ENCODE measurements at places on chromosomes 4 and X.

DNA sequence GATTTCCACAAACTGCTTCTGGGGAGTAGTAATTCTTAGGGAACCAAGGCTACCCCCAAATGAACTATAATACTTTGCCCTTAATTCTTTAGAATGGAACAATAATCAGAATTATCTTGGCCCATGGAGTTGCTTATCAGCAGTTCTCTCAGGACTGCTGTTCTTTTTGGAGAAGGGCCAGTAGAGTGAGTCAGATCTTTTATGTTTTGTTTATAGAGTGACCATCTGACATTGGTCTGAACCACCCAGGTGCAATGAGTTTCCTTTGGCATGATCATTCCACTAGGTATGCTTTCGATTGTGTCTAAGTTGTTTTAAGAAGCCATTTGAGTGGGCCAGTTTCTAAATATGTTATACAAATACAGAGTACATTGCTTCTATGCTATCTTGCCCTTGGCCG lies 31.8 kb downstream of the PRRG1 start:
- H3K4me1 ChIP-seq, result peaks cover 4% of the 10 kb centered on the region
- no peak for DNase-seq
- no peaks in the 10 kb centered on the region for H3K36me3 ChIP-seq
- H3K4me3 ChIP-seq, result no peak overlapping the region
- no peak overlapping the region for H3K27ac ChIP-seq

GRCh38 chrX:47098338-47099094 lies 20.3 kb downstream of the RGN start:
- no peak overlapping the region for H3K4me3 ChIP-seq
- H3K4me1 ChIP-seq, result no peaks in the 10 kb centered on the region
- no peaks in the 10 kb centered on the region for H3K27me3 ChIP-seq
- H3K36me3 ChIP-seq, result peaks cover 7% of the 10 kb centered on the region
- DNase-seq, result no peak
- no peak overlapping the region for H3K27ac ChIP-seq

- peaks cover 16% of the 10 kb centered on the region for H3K27me3 ChIP-seq
- peaks cover 42% of the 10 kb centered on the region for H3K4me1 ChIP-seq
- H3K36me3 ChIP-seq, result peaks cover 4% of the 10 kb centered on the region
- peak; percentile 86 for DNase-seq
Measured at GRCh38 chr4:109302361-109303139, at the start of gene COL25A1. TSS of gene COL25A1 (minus strand) at chr4:109302658.

GRCh38 chr4:97653701-97654100 lies 489.6 kb downstream of the STPG2 start:
- no peak for DNase-seq
- H3K4me3 ChIP-seq, result no peak overlapping the region
- peak overlapping the region; percentile 2 for H3K27ac ChIP-seq
- H3K36me3 ChIP-seq, result no peaks in the 10 kb centered on the region
- H3K27me3 ChIP-seq, result no peaks in the 10 kb centered on the region

DNA sequence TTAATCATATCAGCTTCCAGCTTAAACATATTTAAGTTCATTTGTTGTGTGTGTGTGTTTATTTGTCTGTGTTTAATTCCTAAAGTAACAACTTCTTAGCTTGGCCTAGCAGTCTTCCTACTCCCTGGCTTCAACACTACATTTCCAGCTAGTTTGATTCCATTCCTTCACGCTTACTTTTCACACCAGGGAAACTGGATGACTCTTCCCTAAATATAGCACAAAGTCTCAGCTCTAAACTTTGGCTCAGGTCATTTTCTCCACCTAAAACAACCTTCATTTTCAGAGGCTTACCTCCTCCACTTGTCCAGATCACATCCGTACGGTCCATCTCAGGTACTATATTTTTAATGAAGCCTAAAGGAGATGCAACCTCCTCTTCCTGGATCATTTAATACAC lies 94.4 kb downstream of the KCTD8 start:
- no peaks in the 10 kb centered on the region for H3K4me1 ChIP-seq
- no peak overlapping the region for H3K27ac ChIP-seq
- H3K27me3 ChIP-seq, result no peaks in the 10 kb centered on the region
- H3K36me3 ChIP-seq, result no peaks in the 10 kb centered on the region

DNA sequence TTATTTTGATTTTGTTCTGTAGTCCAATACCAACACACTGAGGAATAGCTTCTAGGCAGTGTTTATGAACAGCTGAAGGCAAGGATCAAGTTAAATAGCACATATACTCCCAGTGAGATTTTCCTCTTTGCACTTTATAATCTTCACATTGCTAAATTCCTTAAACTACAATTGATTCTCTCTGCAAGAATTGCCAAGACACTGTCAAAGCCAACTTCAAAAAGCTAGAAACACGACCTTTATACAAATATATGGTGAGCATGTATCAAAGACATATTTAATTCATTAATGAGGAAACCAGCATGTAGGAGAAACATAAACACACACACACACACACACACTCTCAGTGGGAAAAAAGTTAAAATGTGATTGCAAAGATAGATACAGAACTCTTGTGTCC lies 86.4 kb upstream of the FAM9C start:
- peaks cover 17% of the 10 kb centered on the region for H3K4me1 ChIP-seq
- no peak overlapping the region for H3K4me3 ChIP-seq
- DNase-seq, result no peak
- no peaks in the 10 kb centered on the region for H3K27me3 ChIP-seq
- no peak overlapping the region for H3K27ac ChIP-seq

- no peak overlapping the region for H3K27ac ChIP-seq
- no peaks in the 10 kb centered on the region for H3K4me1 ChIP-seq
- DNase-seq, result no peak
- H3K4me3 ChIP-seq, result no peak overlapping the region
Measured at GRCh38 chrX:19075754-19076153, 46.5 kb downstream of the ADGRG2 start.

GRCh38 chr4:38319456-38320342 lies 344.3 kb upstream of the KLF3 start:
- H3K36me3 ChIP-seq, result no peaks in the 10 kb centered on the region
- H3K4me3 ChIP-seq, result peak overlapping the region; percentile 56
- H3K27ac ChIP-seq, result peak overlapping the region; percentile 98
- peak; percentile 97 for DNase-seq

DNA sequence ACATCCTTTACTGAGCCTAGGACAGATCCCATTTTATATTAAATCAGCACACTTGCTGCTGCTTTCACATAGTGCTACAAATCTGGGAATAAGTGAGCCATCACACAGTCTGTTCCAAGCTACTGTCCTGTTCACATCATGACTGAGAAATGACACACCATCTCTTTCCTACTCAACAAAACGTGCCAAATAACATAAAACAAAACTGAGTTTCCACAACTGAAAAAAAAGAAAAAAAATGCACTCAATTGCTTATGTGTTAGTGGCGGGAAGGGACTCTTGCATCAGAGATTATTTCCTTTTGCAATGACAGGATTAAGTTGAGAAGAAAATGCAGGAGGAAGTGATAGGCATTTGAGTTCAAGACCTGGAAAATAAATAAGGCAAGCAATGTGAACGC lies 109.0 kb downstream of the SHROOM4 start:
- DNase-seq, result no peak
- no peak overlapping the region for H3K4me3 ChIP-seq
- no peaks in the 10 kb centered on the region for H3K36me3 ChIP-seq
- H3K27ac ChIP-seq, result peak overlapping the region; percentile 65

- H3K4me1 ChIP-seq, result peaks cover 8% of the 10 kb centered on the region
- no peak overlapping the region for H3K4me3 ChIP-seq
- no peak for DNase-seq
- H3K36me3 ChIP-seq, result no peaks in the 10 kb centered on the region
- no peaks in the 10 kb centered on the region for H3K27me3 ChIP-seq
Measured at GRCh38 chr4:144902614-144903013, 195.4 kb downstream of the ANAPC10 start.

DNA sequence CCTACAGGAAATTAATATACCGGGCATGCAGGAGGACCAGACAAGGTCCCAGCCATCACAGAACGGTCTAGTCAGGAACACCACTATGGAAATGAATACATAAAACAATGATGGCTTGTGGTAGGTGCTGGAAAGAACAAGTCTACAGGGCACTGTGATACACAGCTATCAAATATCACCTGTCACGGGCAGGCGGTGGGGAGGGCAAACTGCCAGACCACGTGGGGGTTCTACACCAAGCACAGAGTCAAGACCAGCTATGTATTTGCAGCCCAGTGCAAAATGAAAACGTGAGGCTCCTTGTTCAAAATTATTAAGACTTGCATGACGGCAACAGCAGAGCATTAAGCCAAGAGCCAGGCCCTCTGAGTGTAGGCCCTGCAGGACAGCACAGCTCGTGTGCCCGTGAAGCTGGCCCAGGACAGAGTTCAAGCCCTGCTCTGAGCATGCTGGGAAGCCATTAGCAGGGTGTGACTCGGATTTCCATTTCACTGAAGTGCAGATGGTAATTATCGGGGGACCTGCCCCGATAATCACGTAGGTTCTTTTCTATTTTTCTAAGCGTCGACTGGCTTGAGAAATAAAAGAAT lies 83.6 kb downstream of the JAKMIP1 start:
- H3K4me1 ChIP-seq, result no peaks in the 10 kb centered on the region
- H3K27ac ChIP-seq, result no peak overlapping the region
- H3K36me3 ChIP-seq, result no peaks in the 10 kb centered on the region

- H3K36me3 ChIP-seq, result no peaks in the 10 kb centered on the region
- H3K4me3 ChIP-seq, result peak within 1 kb of the TSS; percentile 72
- peak within 1 kb of the TSS; percentile 51 for H3K27ac ChIP-seq
- H3K4me1 ChIP-seq, result peaks cover 38% of the 10 kb centered on the region
Measured at GRCh38 chrX:9464435-9465371, at the start of gene TBL1X. TSS of gene TBL1X (plus strand) at chrX:9465058. CDS start at chrX:9653587, 188,529 bp downstream.

DNA sequence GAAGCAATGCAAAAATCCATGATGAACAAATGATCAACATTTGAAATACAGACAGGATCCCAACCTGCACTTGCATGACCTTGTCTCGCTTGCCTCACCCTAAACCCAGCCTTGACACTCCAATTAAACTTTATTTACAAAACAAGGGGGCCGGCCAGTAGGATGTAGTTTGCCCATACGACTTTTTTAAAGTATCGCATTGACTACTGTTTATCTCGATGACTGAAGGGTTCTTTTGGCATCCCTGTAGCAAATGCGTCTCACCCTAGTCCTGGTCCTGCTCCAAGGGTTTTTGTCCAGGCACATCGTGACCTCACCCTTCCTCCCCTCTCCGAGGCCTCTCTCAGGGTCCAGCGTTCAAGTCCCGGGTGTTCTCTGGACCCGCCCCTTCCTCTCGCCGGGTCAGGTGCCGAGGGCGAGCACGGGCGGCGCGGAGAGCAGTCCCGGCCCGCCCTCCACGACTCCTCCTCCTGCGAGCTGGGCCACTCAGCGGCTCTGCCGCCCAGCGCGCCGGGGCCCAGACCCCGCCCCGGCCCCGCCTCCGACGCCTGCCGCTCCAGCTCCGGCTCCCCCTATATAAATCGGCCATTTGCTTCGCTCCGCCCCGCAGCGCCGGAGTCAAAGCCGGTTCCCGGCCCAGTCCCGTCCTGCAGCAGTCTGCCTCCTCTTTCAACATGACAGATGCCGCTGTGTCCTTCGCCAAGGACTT lies at the start of gene SLC25A5:
Gene SLC25A5 (plus strand): TSS at position 603 of the 709 bp plus-strand sequence. CDS start 72 bp downstream, at position 675.
- H3K27me3 ChIP-seq, result no peaks in the 10 kb centered on the region
- peak within 1 kb of the TSS; percentile 82 for H3K4me3 ChIP-seq
- H3K36me3 ChIP-seq, result peaks cover 5% of the 10 kb centered on the region
- peak within 1 kb of the TSS; percentile 85 for H3K27ac ChIP-seq
- DNase-seq, result peak; percentile 77

DNA sequence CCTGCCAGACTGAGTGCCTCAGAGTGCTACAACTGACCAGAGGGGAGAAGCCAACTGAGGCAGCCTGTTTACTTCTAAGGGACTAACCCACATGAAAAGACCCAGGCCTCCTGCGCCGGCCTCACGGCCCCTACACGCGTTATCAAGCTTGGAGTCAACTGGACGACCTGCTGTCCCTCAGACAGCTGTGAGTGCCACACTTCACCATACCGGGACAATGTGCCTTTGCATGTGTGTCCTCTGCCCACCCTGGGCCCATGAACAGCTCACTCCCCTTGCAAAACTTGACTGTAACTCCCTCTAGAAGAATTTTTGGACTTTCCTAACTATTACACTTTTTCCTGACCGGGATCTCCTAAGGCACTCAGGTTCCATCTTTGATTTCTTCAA lies 1.8 kb downstream of the NOP14 start:
- peak overlapping the region; percentile 92 for H3K4me3 ChIP-seq
- H3K27me3 ChIP-seq, result no peaks in the 10 kb centered on the region
- no peak for DNase-seq
- peaks cover 3% of the 10 kb centered on the region for H3K36me3 ChIP-seq
- H3K4me1 ChIP-seq, result peaks cover 32% of the 10 kb centered on the region

- no peak for DNase-seq
- H3K27ac ChIP-seq, result no peak overlapping the region
- H3K4me3 ChIP-seq, result peak overlapping the region; percentile 81
- no peaks in the 10 kb centered on the region for H3K36me3 ChIP-seq
Measured at GRCh38 chrX:38221391-38221929, 789 bp upstream of the SRPX start.

DNA sequence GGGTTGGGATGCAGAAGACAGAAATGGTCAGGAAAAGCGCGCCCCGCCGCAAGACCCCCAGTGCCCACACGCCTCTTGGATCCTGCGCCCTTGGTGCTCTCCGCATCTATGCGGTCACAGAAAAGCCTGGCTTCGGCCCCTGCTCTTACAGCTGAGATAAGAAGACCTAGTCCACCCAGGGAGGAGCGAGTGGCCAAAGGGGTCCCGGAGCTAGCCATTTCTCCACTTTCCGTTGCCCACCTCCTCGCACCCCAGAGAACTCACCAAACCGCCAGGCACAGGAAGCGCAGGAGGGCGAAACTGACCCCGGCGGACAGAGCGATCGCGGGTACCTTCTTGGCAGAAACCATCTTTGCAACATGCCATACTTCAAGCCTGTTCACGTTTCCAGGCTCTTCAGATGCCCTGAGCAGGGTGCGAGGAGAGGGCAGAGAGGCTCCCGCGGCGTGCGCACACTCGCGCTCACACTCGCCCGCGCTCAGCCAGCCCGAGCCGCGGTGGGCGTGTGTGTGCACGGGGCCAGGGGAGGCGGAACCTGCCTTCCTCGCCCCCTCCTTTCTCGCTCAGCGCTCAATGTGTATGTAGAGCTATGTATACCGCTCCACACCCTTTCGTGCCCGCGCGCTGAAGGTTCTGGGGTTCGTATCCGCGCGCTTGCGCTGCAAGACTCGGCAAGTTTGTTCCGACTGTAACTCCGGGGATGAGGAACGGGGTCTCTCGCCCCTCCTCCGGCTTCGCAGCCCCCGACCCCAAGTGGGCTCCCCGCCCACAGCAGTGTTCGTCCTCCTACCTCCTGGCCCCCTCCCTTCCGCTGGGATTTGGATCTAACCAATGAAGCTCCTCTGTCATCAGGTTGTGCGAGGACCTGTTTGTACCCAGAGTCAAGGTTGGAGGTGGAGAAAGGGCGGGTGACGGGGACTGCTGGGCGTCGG lies at the start of gene GABRA4:
Gene GABRA4 (minus strand): TSS at position 507 of the 932 bp plus-strand sequence. CDS start 157 bp downstream, at position 350.
- DNase-seq, result no peak
- H3K4me3 ChIP-seq, result peak within 1 kb of the TSS; percentile 62
- H3K27me3 ChIP-seq, result peaks cover 6% of the 10 kb centered on the region
- H3K36me3 ChIP-seq, result no peaks in the 10 kb centered on the region
- no peak within 1 kb of the TSS for H3K27ac ChIP-seq

GRCh38 chr4:5894266-5894665 lies 1.4 kb upstream of the CRMP1 start:
- no peak for DNase-seq
- H3K27ac ChIP-seq, result no peak overlapping the region
- peaks cover 91% of the 10 kb centered on the region for H3K27me3 ChIP-seq

Measured in mesothelial cell of epicardium (in vitro differentiated cells).